ENCODE measurements at places on chromosomes 4 and X.

GRCh38 chr4:147739239-147739823 lies 7.4 kb downstream of the ARHGAP10 start:
- no peak for DNase-seq

- DNase-seq, result no peak
Observed at GRCh38 chr4:16764622-16765021, 133.8 kb downstream of the LDB2 start.

DNA sequence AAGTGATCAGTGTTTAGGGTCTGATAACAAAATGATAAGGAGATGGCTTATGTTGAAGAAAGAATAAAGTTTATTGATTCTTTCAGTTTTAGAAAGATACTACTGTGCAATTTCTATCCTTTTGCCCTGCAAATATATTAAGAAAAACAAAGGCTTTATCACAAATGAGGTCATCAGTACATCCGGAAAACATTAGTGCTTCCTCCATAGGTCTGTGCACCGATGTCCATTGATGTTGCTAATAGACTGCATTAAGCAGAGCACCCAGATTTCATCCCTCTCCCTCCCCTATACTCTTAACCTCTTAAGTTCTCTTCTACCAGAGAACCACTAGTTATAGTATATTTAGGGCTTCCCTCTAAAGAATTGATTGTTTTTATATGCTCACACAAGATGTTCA lies 53.7 kb upstream of the HHIP start:
- DNase-seq, result no peak

DNA sequence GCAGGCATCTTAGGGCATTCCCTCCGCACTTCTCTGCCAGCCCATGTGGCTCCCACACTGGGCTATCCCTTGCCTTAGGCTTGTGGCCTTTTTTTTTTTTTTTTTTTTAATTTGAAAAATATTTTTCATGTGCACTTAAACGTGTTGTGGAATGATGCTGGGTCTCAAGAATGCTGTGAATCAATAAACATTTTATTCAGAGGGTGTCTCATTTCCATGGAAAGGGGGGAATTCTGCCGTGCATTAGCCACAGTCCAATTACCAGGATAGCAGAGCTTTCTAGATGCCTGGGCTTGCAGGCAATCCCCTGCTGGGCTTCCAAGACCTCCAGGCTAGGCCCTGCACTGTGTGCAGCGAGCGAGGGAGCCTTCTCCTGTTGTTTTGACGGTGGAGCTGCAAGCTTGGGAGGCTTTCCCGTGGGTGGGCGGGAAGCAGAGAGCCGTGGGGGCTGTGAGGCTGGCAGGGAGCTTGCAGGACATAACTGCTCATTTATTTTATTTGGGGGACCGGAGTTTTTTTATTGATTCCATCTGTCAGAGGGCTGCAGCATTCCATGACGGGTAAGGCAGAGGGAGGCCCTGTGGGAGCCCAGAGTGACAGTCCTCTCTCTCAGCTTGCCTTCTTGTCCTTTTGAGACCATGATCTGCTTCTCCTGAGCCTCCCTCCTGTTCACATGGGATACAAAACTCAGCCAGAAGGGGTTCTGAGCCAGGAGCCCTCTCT lies 2.6 kb upstream of the CPZ start:
- DNase-seq, result no peak

GRCh38 chrX:24332878-24333277 lies 19.0 kb upstream of the SUPT20HL2 start:
- no peak for DNase-seq

All from stimulated activated CD8-positive, alpha-beta memory T cell treated with anti-CD3 and anti-CD28 coated beads, Interleukin-15, amount 100 ng/mL, for 1 hour (primary cell).